ENCODE measurements at places on chromosomes 1 and 21. TPM values are rescaled to one million over a fixed set of nuclear protein-coding genes. Genes with fewer than 3 reads are reported as not detected.

- no peak for DNase-seq
- no peaks in the 10 kb centered on the region for H3K27me3 ChIP-seq
- no peak overlapping the region for H3K4me3 ChIP-seq
- no peaks in the 10 kb centered on the region for H3K36me3 ChIP-seq
Observed at GRCh38 chr1:57576756-57577155, 152.9 kb upstream of the DAB1 start.

GRCh38 chr1:243390162-243390791, 134.4 kb downstream of the SDCCAG8 start:
- H3K27me3 ChIP-seq = no peaks in the 10 kb centered on the region
- no peak for DNase-seq
- H3K36me3 ChIP-seq = no peaks in the 10 kb centered on the region

GRCh38 chr1:246773213-246773641, 49.0 kb downstream of the SCCPDH start:
- H3K27ac ChIP-seq = no peak overlapping the region
- no peaks in the 10 kb centered on the region for H3K36me3 ChIP-seq
- no peak overlapping the region for H3K4me3 ChIP-seq
- DNase-seq = no peak
- no peaks in the 10 kb centered on the region for H3K4me1 ChIP-seq

- no peaks in the 10 kb centered on the region for H3K36me3 ChIP-seq
- no peak for DNase-seq
- H3K27me3 ChIP-seq = no peaks in the 10 kb centered on the region
- H3K27ac ChIP-seq = peak overlapping the region; percentile 17
Observed at GRCh38 chr1:246215510-246215903, 291.6 kb downstream of the SMYD3 start.

GRCh38 chr1:116472431-116472961, 98.3 kb downstream of the CD58 start:
- no peak overlapping the region for H3K27ac ChIP-seq
- no peaks in the 10 kb centered on the region for H3K36me3 ChIP-seq
- H3K4me1 ChIP-seq = no peaks in the 10 kb centered on the region
- no peaks in the 10 kb centered on the region for H3K27me3 ChIP-seq
- H3K4me3 ChIP-seq = no peak overlapping the region

DNA sequence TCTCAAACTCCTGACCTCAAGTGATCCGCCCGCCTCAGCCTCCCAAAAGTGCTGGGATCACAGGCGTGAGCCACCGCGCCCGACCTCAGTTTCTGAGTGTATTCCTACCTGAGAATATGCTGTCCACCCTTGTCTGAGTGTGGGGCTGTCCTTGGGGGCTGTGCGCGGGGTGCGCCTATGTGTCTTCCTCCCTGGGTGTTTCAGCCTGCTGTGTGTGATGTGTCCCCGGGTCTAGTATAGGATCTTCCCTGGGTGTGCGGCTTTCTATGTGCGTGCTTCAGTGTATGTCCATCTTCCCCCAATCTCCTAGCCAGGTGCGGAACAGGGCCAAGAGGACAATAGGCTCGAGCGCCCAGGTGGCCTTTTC, 8.3 kb upstream of the ID3 start:
- H3K27ac ChIP-seq = peak overlapping the region; percentile 7
- H3K4me1 ChIP-seq = peaks cover 15% of the 10 kb centered on the region
- H3K27me3 ChIP-seq = peaks cover 13% of the 10 kb centered on the region
- DNase-seq = no peak
- no peaks in the 10 kb centered on the region for H3K36me3 ChIP-seq

DNA sequence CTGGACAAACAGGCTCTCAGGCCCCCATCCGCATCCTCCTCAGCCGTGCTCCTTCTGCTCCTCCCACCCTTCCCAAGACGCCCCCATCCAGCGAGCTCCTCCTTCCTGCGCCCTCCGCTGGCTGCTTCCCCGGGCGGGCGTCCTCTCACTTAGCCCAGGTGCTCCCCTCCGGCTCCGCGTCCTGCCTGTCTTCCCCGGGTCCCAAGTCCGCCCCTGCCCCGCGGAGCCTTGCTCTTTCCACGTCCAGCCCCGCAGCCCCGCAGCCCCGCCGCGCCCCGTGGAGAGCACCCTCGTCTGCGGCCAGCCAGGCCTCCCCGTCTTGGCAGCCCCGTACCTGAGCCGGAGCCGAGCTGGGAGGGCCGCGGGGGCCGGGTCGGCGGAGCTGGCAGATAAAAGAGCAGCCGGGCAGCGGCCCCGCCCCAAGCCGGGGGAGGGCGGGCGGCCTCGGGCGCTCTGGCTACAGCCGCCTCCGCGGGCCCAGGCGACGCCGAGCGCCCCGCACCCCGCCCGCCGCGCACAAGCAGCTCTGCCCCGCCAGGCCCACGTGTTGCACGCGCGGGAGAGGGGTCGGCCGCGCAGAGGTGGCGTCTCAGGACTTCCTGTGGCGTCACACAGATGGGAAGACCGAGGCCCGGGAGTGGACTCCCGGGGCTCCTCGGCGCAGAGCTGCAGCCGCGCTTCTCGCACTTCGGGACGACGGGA, at the start of gene PAQR7:
TSS of gene PAQR7 (minus strand) at position 555 of the 702 bp plus-strand sequence. CDS start 11,869 bp downstream, outside the sequence.
- H3K27ac ChIP-seq = peak within 1 kb of the TSS; percentile 43
- no peaks in the 10 kb centered on the region for H3K27me3 ChIP-seq
- H3K4me3 ChIP-seq = peak within 1 kb of the TSS; percentile 50
- no peaks in the 10 kb centered on the region for H3K36me3 ChIP-seq

DNA sequence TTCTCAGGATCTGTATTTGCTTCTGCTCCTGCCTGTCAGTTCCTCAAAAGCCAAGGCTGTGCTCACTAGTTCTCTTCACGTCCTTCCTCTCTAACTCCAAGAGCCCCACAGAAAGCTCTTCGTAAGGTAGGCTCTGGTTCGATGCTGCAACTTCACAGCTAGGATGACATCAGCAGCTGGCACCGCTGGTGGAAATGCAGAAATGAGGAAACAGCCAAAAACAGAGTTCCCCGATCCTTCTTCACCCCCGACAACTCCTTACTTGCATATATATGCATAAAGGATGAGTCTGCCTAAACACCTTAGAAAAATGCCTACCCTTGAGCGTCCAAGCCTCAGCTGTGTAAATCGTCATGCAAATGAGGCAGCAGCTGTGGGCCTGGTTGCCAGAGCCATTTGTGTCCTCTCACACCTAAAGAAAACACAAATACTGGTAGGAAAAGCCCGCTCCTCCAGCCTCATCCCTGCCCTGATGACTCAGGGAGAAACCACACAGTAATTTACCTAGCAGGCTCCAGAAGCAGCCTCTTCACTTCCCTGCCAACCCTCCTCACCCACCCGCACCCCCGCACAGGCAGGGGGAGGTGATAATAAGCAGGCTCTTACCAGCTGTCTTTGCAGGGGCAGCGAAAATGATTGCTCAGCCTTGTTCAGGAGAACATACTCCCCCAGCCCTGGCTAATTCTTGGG, 28.2 kb downstream of the BATF3 start:
- no peaks in the 10 kb centered on the region for H3K36me3 ChIP-seq
- H3K27me3 ChIP-seq = no peaks in the 10 kb centered on the region
- H3K4me3 ChIP-seq = no peak overlapping the region
- no peaks in the 10 kb centered on the region for H3K4me1 ChIP-seq
- no peak for DNase-seq

Gene KCNN3
- 0.18 TPM for total RNA-seq

Gene KMO
- total RNA-seq = 1.4 TPM

DNA sequence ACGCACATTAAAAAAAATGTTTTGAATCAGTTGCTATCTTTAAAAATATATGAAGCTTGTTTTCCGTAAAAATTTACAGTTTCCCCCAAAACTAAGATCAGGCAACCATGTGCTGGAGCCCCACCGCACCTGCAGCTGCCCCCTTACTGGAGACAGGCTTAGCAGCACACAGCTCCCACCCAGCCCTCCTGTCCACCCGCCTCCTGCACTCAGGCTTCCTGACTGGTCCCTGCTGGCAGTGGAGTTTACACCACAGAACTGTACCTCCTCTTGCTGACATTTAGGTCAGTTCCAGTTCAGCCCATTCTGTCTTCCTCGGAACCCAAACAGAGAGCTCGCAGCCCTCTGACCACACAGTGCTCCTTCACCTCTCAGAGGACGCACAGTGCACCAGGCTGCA, 2.1 kb downstream of the GPR161 start:
- H3K4me1 ChIP-seq = peaks cover 12% of the 10 kb centered on the region
- H3K27me3 ChIP-seq = peaks cover 15% of the 10 kb centered on the region
- no peak overlapping the region for H3K4me3 ChIP-seq
- no peak overlapping the region for H3K27ac ChIP-seq

DNA sequence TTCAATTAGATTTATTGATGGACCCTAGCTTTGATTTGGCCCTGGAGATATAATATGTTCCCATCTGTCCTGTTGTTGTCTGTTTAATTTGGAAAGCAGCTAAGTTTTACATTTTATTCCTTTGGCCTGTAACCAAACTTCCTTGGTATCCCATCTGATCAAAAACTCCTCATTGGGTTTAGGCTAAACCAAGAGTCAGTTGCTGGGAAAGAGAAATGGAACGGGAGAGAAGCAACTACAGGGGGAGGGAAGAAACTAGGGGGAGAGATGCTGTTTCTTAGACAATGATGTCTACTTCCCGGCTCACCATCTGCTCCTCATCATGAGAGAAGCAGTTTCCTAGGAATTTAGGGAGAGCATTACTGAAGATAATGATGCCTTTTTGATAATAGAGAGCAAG, 141.8 kb downstream of the SYT2 start:
- no peaks in the 10 kb centered on the region for H3K27me3 ChIP-seq
- H3K4me1 ChIP-seq = no peaks in the 10 kb centered on the region
- no peak overlapping the region for H3K27ac ChIP-seq
- H3K4me3 ChIP-seq = no peak overlapping the region

DNA sequence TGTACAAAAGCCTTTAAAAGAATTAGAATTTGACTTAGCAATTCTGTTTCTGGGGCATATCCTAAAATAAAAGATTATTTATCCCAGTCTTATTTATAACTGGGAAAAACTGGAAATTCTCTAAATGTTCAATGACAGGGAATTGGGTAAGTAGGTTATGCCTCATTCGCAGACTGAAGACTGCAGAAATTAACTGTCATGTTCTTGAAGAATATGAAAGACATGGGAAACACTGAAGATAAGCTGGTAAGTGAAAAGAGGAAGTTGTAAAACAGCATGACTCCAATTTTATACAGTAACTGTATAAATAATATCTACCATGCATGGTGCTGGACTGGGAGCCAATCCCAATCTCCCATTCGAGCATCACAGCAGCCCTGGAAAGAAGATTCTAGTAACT, 50.6 kb upstream of the SLC2A1 start:
- no peaks in the 10 kb centered on the region for H3K4me1 ChIP-seq
- H3K27ac ChIP-seq = peak overlapping the region; percentile 12
- no peaks in the 10 kb centered on the region for H3K27me3 ChIP-seq
- DNase-seq = no peak
- H3K4me3 ChIP-seq = no peak overlapping the region

DNA sequence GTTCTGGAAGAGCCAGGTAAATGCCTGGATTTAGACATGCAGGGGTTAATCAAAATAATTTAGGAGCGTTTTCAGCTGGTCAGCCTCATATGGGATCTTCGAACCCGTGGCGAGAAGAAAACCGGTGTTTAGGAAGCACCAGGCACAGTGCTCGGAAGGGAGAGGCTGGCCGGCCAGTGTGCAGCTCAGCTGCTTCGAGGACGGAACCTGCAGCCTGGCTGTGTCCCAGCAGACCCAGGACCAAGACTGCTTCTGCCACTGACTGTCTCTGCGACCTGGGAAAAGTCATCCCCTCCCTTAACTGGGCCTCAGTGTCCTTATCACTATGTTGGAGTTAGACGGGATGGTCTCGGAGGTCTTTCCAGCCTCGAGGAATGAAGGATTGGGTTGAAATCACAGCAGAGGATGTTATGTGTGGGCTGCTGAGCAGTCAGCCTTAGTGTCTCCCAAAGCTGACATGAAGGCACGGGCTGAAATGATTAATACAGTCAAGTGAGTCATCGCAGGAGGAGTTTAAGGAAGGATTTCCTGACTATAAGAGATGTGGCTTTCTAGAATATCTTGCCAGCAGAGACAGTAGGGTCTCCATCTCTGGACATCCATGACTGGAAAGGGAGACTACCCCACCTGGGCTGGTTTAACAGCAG, 20.8 kb downstream of the PPFIA4 start:
- no peak for DNase-seq
- no peak overlapping the region for H3K4me3 ChIP-seq
- no peaks in the 10 kb centered on the region for H3K36me3 ChIP-seq
- H3K27ac ChIP-seq = no peak overlapping the region
- no peaks in the 10 kb centered on the region for H3K4me1 ChIP-seq

- H3K4me3 ChIP-seq = peak overlapping the region; percentile 3
- H3K27me3 ChIP-seq = no peaks in the 10 kb centered on the region
- no peaks in the 10 kb centered on the region for H3K36me3 ChIP-seq
Observed at GRCh38 chr1:12434174-12434573, 183.8 kb downstream of the DHRS3 start.

Gene LGR6
- total RNA-seq = 0.40 TPM

DNA sequence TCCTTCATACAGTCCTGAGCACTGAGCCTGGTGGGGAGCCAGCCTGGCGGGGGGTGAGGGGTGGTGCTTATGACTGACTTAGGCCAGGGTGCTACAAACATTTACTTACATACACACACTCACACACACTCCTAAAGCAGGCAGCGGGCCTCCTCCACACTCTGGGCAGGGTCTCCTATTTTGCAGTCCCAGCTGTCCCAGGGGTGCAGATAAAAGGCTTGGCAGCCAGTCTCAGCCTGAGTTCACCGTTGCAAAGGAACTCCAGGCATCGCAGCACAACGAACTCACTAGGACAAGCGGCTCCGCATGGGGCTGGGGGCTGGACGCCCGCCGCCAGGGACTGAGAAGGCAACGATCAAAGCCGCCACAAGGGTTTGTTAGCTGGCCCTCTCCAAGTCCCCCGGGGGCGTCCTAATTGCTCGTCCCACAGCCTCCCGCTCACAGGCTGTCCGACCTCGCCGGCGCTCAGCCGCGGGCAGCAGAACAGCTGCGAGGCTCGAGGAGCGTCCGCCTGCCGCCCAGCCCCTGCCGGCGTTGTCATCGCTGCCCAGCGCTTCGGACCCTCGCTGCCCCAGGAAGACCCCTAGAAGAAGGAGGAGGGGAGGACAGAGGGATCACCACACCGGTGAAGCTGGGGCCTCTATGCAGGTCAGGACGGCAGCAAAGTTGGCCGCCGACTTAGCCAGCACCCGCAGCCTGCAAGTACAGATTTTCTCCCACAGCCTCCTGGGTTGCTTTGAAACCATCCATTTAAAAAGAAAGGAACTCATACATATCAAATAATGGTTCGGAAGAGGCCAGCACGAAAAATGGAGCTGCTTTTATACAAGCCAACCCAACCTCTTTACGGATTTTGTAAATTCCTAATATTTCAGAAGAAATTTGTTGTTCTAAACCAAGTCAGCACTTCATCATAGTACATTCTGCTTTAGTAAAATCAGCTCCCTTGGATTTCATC, 6.2 kb downstream of the BARHL2 start:
- no peaks in the 10 kb centered on the region for H3K4me1 ChIP-seq
- H3K27ac ChIP-seq = no peak overlapping the region
- no peaks in the 10 kb centered on the region for H3K36me3 ChIP-seq
- H3K4me3 ChIP-seq = no peak overlapping the region
- DNase-seq = no peak
- peaks cover 88% of the 10 kb centered on the region for H3K27me3 ChIP-seq

- peaks cover 7% of the 10 kb centered on the region for H3K4me1 ChIP-seq
- H3K36me3 ChIP-seq = no peaks in the 10 kb centered on the region
- DNase-seq = no peak
- H3K4me3 ChIP-seq = peak overlapping the region; percentile 90
- peak overlapping the region; percentile 46 for H3K27ac ChIP-seq
Observed at GRCh38 chr1:246506367-246506673, 759 bp downstream of the SMYD3 start.

Gene SPATA6
- 0.72 TPM for total RNA-seq

Gene IPO13
- 32.1 TPM for total RNA-seq

Measured in CD8-positive, alpha-beta memory T cell (primary cell).